ENCODE measurements at places on chromosomes 6 and 20. TPM values are rescaled to one million over a fixed set of nuclear protein-coding genes. Genes with fewer than 3 reads are reported as not detected.

DNA sequence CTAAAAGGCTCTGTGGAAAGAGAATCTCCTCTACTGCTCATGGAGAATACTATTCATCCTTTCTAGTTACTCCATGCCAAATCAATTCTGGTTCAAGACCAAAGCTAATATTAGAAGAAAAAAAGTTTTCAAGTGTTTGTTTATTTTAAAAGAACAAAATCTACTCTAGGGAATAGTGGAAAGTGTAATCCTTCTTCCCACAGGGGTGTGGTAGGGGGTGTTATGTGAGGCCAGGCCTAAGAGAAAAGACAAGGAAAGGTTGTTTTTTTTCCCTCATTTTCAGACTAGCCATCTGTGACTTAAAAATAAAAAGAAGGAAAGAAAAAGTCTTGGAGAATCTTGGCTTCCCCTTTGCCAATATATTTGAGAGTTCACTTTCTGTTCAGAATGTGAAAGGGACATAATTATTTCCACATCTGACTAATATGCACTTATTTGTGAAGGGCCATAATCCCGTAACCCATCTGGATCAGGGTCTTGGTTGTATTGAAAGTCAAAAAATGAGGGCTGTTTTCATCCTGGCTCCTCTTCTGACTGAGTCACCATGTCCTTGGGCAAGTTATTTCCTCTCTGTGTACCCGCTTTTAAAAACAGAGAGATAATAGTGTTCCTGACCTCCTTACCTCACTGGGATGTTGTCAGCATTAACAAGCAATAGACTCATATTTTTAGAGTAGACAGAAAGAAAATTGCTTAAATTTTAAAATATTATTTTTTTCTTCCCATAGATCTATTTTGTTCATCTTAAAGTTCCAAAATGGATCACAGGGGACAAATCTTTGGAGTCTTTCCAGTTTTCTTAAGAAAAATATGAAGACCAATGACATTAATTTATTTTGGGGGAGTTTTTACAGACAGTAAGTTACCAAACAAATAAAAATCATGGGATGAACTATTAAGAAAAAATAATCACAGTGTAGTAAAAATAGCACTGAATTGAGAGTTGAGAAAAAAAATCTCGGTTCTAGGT lies 233.7 kb downstream of the IBTK start:
- no peak for DNase-seq

GRCh38 chr20:48807586-48808381 lies 20.0 kb downstream of the PREX1 start:
- no peak for DNase-seq

Gene MUC22
- total RNA-seq: 4.1 TPM

DNA sequence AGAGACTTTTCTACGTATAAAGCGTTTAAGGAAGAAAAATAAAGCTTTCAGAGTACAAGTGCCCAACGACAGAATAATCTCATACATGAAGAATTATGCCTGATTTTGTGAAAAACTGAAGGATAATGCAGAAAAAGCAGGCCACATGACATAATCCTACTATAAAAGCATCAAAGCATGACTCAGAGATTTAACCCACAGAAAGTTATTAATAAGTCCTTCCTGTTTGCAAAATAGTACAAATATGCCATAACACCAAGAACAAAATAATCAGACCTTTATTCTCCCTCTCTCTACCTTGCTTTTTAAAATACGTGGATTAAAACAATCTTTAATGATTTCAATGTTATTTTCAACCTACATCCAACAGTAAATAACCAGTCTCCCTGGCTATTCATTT lies 118.6 kb upstream of the BCLAF1 start:
- no peak for DNase-seq
